ENCODE measurements at places on chromosomes 2 and 18. TPM values are rescaled to one million over a fixed set of nuclear protein-coding genes. Genes with fewer than 3 reads are reported as not detected.

- no peak for DNase-seq
Measured at GRCh38 chr2:45415534-45416123, 195.4 kb downstream of the SRBD1 start.

DNA sequence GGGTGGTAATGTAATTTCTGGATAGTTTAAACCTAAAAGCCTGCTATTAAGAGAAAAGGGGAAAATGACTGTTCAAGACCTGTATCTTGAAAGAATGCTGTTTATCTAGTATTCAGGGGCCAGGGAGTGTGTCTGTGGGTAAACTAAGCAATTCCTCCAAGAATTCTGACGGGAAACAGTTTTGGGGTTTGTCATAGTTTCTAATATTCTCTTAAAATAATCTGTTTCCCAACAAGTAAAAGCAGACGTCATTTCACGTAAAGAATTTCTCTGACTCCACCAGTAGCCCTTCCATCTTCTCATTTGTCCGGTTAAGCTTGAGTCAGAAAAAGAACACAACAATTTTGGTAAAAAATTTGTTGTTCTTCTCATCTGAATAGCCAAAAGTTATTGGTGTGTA is 232.1 kb upstream of the EPAS1 start:
- DNase-seq, result no peak

DNA sequence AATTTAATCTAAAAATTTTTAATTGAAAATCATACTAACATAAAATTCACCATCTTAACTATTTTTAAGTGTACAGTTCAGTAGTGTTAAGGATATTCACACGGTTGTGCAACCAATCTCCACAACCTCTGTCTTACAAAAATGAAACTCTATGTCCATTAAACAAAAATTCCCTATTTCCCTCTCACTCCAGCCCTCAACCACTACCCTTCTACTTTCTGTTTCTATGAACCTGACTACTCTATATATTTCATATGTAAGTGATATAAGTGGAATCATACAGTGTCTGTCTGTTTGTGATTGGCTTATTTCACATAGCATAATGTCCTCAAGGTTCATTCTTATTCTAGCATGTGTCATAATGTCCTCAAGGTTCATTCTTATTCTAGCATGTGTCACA is 34.3 kb upstream of the OSBPL6 start:
- no peak for DNase-seq

GRCh38 chr2:61423714-61424113 is 47.2 kb downstream of the USP34 start:
- no peak for DNase-seq

GRCh38 chr18:49002881-49003280 is 52.1 kb upstream of the SMAD7 start:
- no peak for DNase-seq

DNA sequence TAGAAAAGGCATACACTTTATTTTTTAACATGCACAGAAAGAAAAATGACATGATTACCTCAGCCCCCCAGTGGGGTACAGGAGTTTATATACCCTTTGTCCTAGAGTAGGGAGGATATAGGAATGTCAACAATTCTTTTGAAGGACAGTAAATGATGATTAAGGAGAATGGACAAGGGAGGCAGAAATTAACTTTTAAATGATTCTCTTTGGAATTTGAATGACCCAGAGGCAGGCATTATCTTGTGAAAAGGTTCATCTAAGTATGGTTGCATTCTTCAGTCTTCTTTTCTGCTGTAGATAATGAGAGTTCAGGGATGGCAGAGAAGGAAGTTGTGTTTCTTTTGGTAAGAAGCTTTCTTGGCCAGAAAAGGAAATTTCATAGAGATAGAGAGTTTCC is 971.3 kb downstream of the CNTNAP5 start:
- DNase-seq, result no peak

DNA sequence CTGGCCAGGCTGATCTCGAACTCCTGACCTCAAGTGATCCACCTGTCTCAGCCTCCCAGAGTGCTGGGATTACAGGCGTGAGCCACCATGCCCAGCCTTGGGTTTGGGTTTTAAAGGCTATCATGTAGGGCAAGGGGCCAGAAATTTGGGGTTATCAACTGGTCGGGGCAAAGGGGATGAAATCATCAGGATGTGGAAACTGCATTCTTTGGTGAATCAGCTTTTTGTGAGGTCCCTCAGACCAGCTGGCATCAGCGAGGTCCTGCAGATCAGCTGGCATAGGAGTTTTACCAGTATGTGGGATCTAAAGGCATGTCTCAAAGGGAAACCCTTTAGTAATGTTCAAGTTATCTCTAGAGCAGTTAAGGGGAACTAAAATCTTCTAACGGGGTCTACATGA is 6.4 kb upstream of the GEMIN6 start:
- no peak for DNase-seq

DNA sequence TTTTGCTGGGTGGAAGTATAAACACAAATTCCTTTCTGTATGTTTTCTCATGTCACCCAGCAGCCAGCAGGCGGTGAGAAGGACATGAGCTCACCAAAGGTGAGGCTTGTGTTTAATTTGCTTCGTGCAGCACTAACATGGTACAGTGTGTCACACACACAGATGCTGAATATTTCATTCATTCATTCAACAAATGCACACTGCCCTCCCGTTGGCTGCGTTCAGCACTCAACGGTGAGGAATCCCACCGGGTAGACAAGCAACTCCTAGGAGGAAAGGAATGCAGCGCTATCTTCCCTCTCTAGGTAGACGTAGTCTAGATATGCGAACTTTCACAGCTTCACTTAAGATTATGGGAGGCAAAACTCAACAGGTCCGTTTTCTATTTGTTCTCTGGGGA is 85.1 kb downstream of the LONRF2 start:
- DNase-seq, result no peak

- DNase-seq, result no peak
Measured at GRCh38 chr2:176156807-176157498, at the start of gene HOXD3. Gene HOXD3 (plus strand): TSS chr2:176157307. CDS start chr2:176169115, 11,808 bp downstream.

DNA sequence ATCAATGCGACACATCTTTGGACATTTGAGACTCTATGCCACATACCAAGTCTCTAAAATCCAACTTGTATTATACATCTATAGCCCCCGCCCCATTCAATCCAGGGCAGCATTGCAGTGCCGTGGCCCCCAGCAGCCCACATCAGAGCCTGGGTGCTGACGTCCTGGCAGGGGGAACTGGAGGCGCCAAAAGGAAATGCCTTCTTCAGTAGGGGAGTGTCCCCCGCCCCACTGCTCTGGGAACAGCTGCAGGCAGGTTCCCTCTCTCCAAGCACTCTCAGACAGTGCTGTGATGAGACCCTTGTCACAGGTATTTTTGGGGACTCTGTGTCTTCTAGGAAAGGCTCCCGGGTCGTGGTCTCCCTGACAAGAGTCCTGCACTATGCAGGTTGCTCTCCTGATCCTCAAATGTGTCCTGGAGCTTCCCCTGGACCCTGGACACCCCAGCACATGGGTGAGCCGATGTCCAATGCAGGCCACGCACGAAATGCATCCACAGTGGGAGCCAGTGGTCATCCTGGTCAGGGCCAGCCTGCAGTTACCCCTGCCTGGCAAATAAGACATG is 188.7 kb downstream of the RTP5 start:
- no peak for DNase-seq

GRCh38 chr2:218270721-218271486 is 585 bp downstream of the PNKD start:
- no peak for DNase-seq

DNA sequence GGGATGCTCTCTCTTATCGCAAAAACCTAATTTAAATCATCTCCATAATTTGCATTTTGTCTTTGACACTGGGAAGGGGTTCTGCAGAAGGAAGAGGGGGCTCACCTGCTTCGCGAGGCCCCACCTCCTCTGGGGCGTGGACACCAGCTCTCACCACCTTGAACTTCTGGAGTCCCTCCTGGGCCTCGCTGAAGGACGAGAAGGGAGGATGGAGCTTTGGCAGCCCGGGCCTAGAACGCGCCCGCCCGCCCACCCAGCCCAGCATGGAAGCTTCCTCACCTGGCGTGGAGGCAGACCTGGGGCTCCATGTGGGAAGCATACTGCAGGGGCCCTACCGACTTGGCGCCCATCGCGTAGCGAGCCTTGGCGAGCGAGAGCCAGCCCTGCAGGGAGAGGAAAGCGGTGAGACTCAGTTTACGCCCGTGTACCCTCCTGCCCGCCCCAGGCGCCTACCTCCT is 1.1 kb upstream of the IMP4 start:
- no peak for DNase-seq

GRCh38 chr2:189178726-189179569 is 613 bp downstream of the COL5A2 start:
- DNase-seq, result no peak

- no peak for DNase-seq
Measured at GRCh38 chr2:199997296-199997695, 41.9 kb downstream of the MAIP1 start.

DNA sequence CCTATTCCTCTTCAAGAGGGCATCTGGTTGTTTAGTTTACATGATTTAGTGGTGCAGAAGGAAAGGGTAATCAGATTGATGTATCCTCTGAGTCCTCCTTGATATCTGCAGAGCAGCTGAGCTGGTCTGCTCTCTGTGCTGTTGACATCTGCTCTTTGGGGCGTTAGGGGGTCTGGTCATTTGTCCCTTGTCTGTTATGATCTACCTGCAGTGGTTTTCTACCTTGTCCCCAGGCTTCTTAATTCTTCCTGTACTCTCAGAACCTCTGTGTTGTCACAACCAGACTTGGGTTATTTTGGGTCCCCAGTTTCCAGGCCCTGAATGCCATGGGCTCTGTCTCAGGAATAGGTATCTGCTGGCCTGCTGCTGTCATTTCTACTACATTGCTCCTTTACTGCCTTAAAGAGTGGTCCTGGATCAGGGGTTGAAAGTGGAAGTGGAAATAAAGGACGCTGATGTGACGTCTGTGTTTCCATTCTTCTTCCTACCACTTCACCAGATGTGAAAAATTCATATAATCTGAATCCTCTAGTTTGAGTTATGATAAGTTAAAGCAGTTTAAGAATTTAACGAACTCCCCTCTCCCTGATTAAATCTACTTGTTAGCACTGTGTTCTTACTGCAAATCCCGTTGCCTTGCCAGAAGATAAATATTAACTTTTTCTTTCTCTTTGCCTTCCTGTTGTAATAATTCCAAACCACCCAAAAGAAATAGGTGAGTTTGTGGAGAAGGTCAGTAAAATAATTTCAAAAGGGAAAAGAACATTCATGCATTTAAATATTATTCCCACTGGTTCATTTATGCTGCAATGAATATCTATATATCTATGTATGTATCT is 16.6 kb upstream of the CPS1 start:
- DNase-seq, result no peak

DNA sequence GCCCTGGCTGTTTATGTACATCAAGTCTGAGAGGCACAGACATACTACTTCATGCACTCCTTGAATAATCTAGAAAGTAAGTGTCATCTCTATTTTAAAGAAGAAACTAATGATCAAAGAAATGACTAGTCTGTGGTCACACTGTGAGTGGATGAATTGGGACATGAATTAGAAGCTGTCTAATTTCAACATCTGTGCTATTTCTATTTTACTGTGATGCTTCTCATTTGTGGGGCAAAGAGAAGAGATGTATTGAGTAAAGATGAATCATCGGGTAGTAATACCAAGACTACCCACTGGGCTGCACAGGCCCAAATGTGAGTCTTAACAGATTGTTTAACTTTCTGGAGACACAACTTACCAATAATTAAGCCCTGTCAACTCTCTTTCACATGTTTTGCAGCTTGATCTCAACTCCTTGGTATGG is 42.4 kb upstream of the MTIF2 start:
- no peak for DNase-seq

GRCh38 chr2:155200753-155201152 is 502.3 kb downstream of the KCNJ3 start:
- no peak for DNase-seq

- DNase-seq, result no peak
Measured at GRCh38 chr2:121136323-121136722, 148.7 kb downstream of the TFCP2L1 start.

DNA sequence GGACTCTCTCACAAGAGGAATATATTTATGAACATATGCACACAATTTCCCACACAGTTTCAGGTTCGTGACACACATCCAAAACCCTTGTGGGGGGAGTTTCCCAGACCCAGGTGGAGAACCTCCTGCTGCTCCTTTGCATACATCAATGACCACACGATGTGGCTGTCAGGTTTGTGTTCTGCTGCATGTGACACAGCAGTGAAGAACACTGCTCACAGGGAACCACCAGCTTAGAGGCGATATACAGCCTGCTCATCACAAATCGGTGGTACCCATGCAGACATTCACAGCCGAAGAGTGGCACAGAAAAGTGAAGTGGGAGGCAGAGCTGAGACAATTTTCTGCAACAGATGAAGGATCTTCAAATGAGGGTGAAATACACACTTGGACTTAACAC is 175.6 kb upstream of the ZFP36L2 start:
- no peak for DNase-seq

DNA sequence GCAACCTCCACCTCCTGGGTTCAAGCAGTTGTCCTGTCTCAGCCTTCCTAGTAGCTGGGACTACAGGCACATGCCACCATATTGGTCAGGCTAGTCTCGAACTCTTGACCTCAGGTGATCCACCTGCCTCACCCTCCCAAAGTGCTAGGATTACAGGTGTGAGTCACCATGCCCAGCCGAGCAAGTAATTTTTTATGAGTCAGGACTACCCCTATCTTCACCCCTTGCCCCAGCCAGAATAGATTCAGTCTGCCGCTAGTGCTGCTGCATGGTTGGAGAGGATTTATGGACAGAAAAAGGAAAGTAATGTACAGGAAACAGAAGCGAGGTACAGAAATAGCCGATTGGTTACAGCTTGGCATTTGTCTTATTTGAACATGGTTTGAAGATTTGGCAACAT is 48.9 kb downstream of the BMPR2 start:
- no peak for DNase-seq

- DNase-seq, result no peak
Measured at GRCh38 chr2:101190747-101191516, 39.8 kb upstream of the TBC1D8 start.

GRCh38 chr2:85998071-85998991 is 107.4 kb downstream of the POLR1A start:
- DNase-seq, result no peak

GRCh38 chr2:60565472-60565871 is 12.0 kb upstream of the BCL11A start:
- no peak for DNase-seq

- DNase-seq, result no peak
Measured at GRCh38 chr18:44889111-44889510, 208.4 kb downstream of the SETBP1 start.

DNA sequence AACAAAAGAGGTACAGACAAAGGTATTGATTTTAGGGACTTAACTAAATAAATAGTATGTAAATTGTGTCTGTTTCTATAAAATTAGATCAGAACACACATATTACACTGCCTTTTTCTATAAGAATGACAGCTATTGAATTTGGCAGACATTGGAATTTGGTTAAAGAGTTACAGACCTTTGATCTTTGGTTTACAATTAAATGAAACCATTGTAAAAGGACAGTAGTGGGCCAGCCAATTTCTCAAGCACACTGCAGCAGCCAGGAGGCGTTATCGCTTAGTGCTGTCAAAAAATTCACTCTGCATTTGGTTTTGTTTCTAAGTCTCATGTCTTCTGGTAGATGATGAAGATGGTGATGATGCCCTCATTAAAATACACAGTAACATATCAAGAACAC is 175.9 kb downstream of the NR4A2 start:
- DNase-seq, result no peak

The FBXO41 gene
- 2.9 TPM for total RNA-seq

The BOK gene
- 44.2 TPM for total RNA-seq

The PLB1 gene
- total RNA-seq, result 5.5 TPM

The HADHB gene
- total RNA-seq, result 119 TPM

The ABCG8 gene
- not detected for total RNA-seq

The AMER3 gene
- not detected for total RNA-seq

The ZAP70 gene
- 8.8 TPM for total RNA-seq

The CYS1 gene
- total RNA-seq, result 2.6 TPM

The TUBB8B gene
- total RNA-seq, result 0.47 TPM

The GRB14 gene
- total RNA-seq, result 4.6 TPM

The RNU2-63P gene
- total RNA-seq, result not detected

The FAM124B gene
- 4.8 TPM for total RNA-seq

The DLX1 gene
- not detected for total RNA-seq

All from lower lobe of right lung (tissue), 2 donors.